NCI-H524 treated with DMSO at 0.1 percent for 48 hours (cell line): ENCODE measurements at places on chromosomes 3 and 15.

DNA sequence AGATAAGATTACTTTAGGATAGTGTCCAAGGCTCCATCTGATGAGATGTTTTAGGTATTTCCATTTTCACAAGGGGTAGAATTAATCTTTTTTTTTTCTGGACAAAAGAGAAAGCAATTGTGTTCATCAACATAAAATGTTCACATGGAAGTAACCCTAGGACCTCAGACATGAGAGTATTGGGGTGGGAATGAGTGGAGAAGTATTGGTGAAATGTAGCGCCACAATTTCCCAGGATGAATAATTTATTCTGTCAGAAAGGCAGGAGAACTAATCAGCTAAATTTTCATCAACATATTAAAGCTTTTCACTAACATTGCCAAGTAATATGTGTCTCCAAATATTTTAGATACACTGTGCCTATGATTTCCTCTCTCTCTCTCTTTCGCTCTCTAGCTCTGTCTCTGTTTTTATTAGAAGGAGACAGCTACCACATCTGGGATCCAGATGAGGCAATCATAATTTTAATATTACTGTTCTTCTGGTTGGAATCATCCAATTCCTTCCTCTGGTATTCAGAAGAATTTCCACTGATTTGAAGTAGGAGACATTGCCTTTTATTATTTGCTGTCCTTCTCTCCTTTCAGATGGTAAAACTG, 21.6 kb upstream of the ZNF280D start:
- DNase-seq, result no peak

DNA sequence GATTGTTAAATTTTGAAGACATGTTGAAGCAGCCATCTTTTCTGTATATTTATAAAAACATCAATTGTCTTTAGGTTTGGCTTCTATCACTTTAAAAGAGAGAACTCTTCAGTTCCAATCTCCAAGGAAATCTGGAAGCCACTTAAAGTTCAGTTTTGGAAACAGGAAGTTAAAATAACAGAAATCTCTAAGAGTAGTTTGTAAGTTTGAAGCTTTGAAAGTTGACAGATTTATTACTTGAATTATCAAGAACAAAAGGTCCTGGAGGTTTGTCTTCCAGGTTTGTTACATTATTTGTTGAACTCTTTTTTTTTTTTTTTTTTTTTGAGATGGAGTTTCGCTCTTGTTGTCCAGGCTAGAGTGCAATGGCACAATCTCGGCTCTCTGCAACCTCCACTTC, 30.0 kb downstream of the RNF111 start:
- DNase-seq, result no peak

DNA sequence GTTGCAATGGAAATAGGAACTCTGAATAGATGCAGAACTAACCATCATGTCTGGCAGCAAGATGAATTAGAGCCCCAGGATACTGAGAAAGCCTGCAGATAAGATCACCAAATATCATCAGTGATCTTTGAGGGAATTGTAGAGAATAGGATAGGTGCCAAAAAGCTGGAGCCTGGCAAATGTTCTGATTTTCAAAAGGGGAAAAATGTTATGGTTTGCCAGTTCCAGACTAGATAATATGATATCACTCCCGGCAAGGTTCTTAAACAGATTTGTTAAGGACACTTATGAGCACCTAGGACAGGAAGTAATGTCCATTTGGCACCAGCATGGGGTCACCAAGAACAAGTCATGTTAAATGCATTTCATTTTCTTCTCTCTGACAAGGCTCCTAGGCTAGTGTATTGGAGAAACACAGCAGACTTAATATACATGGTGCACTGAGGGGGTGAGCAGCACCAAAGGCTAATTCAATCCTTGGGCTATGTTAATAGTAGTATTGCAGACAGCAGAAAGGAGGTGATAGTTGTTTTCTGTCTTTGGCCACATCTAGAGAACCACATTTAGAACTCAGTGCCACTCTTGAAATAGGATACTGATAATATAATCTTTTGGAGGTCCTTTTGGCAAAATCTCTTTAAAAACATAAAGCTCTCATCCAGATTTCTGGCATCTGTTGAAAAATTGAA, 4.8 kb downstream of the SRGAP3 start:
- DNase-seq, result no peak

DNA sequence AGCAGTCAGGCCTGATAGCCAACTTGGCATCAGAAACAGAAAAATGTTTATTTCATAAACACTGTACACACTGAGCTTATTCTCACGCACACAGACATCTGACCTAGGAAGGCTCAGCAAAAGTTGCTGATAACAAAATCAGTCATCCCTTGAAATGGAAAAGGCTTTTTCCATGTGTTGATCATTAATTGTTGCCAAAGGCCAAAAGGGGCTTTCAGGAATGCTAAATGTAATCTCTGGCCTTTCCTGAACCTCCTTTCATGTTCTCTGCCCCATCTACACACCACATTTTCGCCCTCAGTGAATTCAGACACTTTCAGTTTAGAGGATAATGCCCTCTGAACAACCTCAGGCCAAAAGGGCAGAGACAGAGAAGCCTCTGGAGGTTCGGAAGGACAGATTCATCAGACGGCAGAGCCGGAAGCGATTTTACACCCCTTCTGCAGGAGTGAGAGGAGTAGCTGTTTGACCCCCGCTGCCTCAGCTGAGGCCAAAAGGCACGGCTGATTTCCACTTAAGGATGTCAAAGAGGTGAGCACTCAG, 14.5 kb downstream of the RTP4 start:
- DNase-seq, result no peak

DNA sequence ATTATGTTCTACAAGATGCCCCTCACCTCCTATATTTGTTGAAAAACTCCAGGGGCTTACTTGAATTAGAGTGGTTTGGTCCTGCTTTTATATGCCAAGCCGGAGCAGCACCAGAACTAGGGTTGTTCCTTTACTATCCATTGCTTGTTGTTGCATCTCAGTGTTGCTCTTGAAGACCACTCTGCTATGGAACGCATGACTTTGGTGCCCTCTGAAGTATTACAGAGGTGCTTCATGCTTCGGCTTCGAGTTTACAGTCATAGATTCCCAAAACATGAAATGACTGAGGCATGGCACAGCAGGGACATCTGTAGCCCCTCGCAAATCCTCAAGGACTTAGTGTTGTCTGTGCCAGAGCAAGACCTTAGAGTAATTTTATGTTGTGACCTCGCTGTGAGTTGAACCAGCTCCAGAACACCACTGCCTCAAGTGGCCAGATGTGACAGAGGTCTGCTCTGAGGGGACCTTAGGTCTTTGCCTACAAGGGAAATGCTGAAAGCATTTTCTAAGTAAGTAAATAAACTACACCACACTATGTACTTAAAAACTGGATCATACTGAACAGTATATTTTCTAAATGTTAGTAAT, 67.2 kb upstream of the SIAH2 start:
- peak; percentile 14 for DNase-seq

DNA sequence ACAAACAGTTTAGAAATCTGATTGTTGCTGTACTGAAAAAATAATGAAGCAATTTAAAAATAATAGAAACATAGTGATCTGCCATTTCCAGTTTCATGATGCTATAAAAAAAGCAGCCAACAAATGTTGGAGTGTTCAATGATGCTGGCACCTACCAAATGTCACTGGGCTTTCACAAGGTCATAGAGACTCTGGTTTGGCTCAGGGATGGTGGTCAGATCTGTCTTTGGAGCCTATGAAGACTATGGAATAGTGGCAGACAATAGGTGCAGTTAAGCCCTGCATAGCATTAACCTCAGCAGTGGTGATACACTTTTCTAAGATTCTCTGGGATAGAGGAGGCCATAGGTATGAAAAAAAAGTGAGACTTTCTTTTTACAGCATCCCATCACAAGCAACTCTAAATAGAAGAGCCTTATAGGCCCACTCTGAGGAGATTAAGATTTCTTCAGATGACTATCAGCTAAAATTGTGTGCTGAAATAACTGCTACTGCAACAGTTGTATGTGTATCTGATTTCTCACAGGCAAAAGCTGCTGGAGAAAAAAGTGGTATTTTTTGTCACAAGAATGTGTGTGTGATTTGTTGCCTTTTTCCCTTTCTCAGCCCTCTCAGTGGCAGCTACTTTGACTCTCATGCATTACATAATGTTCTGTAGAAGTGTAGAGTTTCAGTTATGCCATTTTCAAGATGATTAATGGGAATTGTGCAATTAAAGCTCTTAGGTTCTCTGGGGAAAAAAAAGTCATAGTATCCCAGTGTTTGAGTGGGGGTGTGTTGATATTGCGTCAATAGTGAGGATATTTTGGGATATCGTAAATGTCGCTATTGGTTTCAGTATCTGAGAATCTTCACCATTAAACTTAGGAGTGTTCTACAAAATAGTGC, 137.4 kb downstream of the MBNL1 start:
- DNase-seq, result peak; percentile 18

GRCh38 chr15:88651136-88651732, 12.4 kb downstream of the ISG20 start:
- DNase-seq, result no peak

DNA sequence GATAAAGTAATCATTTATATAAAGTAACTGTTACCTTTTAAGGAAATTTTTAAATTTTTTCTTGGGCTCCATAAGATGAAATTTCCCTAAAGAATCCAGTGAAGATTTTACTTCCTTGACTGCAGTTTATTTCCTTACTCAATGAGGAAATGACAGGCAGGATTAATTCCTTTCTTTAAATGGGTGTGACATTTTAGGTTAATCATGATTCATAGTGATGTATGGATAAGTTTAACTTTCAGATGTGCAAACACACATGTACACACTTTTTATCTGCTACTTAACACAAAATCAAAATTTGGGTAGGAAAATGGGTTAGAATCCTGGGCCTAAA, 11.2 kb upstream of the LEO1 start:
- no peak for DNase-seq

DNA sequence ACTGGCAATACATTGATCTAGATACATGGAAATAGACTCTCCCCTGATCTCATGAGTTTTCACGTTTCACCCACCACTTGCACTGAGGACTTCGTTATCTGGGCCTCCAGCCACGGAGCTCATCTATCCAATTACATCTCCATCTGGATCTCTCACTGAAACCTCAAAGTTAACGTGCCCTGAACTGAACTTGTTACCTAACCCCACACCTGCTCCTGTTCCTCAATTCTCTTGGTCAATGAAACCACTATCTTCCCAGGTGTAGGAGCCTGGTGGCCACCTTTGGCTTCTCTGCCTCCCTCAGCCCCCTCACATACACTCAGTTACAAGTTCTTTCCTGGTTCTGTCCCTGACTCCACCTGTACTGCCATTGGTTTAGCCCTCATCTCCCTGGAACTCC, 9.7 kb downstream of the DGKG start:
- peak; percentile 2 for DNase-seq

DNA sequence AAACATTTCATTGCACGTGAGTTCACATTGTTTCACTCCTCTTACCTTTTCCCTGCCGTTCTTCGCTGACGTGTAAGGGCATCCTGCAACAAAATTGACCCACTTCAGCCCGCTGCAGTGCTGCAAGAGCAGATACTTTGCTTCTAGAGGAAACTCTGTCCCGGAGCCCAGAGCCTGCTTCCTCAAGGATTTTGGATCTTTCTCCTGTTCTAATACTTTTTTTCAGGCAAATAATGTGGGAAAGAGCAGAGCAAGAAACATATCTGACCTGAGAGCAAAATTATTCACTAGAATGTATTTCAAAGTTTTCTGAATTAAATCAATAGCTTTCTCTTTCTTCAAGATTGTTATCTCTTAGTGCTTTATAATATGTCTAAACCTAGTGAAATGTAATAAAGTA, 303.9 kb downstream of the AGBL1 start:
- no peak for DNase-seq

DNA sequence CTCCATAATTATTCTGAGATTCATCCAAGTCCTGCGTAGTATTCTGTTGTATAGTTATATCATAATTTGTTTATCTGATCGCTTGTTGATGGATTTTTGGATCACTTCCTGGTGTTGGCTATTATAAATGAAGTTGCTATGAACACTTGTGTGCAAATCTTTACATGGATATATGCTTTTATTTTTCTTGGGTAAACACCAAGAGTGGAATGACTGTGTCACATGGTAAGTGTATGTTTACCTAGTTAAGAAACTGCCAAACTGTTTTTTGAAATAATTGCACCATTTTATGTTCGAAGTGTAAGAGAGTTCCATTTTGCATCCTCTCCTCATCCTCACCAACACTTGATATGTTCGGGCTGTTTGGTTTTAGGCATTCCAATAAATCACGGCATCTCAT, 360.4 kb upstream of the FRG2C start:
- no peak for DNase-seq

- no peak for DNase-seq
Measured at GRCh38 chr3:12157026-12157425, 1.7 kb downstream of the TIMP4 start.

DNA sequence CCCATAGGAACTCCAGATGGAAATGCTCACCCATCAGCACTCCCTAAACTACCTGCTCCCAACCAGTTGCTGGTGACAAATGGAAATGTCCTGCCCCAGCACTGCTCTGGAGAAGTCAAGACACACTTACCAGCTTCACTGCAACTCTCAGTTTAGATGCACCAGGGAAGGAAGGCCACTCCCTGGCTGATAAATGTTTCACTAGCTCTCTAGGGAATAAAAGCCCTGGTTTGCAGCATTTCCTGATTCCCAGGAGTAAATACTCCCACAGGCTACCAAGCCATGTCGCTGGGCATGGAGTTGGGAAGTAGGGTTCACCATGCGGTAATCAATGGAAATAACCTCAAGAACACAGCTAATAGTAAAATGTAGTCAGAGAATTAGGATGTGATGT, 112.0 kb upstream of the NEO1 start:
- no peak for DNase-seq

DNA sequence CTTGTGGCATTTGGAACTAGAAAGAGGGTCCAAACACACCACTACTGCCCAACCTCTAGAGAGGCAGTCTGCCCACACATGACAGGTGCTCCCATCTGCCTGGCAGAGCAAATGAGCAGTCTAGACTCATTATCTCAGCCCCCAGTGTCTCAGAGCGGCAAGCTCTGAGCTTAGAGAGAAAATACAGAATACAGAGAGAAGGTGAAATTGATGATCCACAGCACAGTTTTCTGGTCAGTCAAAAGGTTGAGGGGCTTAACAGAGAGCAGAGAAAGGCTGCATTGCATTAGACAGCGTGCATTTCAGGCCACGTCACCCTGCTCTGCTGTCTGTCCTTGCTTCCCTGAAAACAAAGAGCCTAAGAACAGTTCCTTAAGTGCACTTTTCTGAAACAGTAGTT, 135.1 kb downstream of the KCNMB2 start:
- DNase-seq, result no peak

DNA sequence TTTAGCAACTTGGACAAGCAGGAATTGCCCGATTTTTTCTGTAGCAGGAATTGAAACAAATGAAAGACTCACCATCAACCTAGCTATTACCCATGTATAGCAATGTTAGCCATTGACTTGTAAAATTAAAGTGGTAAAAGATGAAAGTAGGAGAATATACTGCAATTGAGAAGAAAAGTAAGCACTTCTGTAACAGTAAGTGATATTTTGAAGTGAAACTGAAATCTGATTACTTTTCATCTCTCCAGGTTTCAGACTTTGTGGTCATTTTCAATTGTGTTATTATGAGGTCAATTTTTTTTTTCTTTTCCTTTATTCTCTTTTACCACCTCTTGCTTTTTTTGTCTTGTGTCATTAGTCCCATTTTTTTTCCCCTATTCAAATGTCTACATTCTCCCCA, 1078.2 kb downstream of the ZPLD1 start:
- no peak for DNase-seq

- no peak for DNase-seq
Measured at GRCh38 chr3:44995142-44995770, 19.2 kb downstream of the EXOSC7 start.
